Endothelial cell (in vitro differentiated cells): ENCODE measurements at places on chromosomes 1 and 21. TPM values are rescaled to one million over a fixed set of nuclear protein-coding genes. Genes with fewer than 3 reads are reported as not detected.
A peak's percentile ranks its signal among the peaks of the same experiment; 100 is the strongest.

PYCR2 gene
- 44.5 TPM for total RNA-seq

KRTAP6-1 gene
- total RNA-seq = not detected

HES5 gene
- not detected for total RNA-seq

DUSP12 gene
- 27.8 TPM for total RNA-seq

COL9A2 gene
- 5.4 TPM for total RNA-seq

DNA sequence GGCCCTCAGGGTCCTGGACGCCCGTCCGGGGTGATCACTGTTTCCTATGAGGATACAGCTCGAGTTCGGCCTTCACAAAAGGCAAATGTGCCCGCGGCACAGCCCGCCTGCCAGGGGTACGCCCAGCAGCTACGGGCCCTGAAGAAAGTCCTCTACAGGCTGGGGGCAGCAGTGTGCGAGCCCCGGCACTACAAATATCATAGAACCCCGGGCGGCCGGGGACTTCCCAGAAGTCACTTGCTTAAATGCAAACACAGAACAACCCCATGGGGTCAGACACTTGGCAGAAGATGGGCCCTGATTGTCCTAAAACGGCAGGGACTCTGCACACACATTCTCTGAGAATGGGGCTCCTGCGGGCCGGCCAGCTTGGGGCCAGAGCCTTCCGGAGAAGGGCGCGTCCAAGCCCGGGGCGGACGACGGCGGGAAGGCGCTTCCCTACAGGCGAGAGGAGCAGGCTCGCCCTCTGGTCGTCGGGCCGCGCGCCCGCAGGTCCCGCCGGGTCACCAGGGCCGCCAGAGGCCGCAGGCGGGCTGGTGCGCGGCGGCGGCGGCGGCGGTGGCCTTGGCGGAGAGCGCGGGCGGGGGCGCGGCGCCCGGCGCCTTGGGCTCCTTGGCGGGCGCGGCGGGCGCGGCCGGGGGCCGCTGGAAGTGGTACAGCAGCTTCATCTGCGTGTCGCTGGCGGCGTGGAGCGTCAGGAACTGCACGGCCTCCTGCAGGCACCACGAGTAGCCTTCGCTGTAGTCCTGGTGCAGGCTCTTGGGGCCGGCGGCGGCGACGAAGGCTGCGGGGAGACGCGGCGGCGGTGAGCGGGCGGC lies 888 bp downstream of the HES5 start:
- DNase-seq = no peak
- H3K27me3 ChIP-seq = peaks cover 21% of the 10 kb centered on the region
- H3K4me1 ChIP-seq = peaks cover 11% of the 10 kb centered on the region
- H3K36me3 ChIP-seq = peaks cover 5% of the 10 kb centered on the region

DNA sequence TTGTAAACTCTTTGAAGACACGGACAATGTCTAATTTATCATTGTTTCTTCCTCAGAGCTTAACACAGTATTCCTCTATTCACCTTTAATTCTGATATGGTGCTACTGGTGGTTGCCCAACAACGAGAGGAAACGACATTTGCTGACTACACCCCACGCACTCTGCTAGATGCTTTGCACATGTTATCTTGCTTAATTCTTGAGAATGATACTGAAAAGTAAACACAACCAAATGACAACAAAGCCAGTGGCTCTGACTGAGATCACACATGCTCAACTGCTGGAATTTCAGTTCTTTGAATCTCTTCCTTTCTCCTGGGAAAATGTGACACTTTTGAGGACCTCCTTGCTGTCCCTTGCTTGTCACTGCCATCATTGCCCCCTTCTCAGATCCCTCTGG lies 37.2 kb upstream of the DDAH1 start:
- H3K4me1 ChIP-seq = peaks cover 5% of the 10 kb centered on the region
- no peak overlapping the region for H3K27ac ChIP-seq
- no peak for DNase-seq
- H3K4me3 ChIP-seq = no peak overlapping the region

GRCh38 chr1:183235503-183235902 lies 49.4 kb downstream of the LAMC2 start:
- H3K4me1 ChIP-seq = peaks cover 13% of the 10 kb centered on the region
- no peaks in the 10 kb centered on the region for H3K36me3 ChIP-seq
- no peak for DNase-seq

GRCh38 chr1:198467907-198468306 lies 72.6 kb downstream of the ATP6V1G3 start:
- H3K27ac ChIP-seq = no peak overlapping the region
- no peaks in the 10 kb centered on the region for H3K36me3 ChIP-seq
- H3K27me3 ChIP-seq = no peaks in the 10 kb centered on the region
- DNase-seq = no peak
- peaks cover 3% of the 10 kb centered on the region for H3K4me1 ChIP-seq

DNA sequence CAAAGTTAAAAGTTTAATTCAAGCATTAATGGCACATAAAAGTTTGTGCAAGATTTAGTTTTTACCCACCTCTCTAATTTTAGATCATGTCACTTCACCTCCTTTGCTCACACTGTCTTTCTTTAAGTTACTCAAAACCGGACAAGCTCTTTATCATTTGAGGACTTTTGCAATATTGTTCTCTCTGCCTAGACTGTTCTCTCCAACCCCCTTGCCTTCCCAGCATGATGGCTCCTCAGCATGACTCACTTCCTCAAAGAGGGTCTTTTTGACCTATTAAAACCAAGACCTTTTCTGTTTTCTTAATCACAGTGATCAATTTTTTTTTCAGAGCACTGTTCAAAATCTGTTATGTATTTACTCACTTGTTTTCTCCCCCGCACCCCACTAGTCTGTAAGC lies 61.3 kb downstream of the XKR8 start:
- no peaks in the 10 kb centered on the region for H3K4me1 ChIP-seq
- DNase-seq = no peak
- peak overlapping the region; percentile 2 for H3K27ac ChIP-seq
- no peaks in the 10 kb centered on the region for H3K27me3 ChIP-seq
- H3K36me3 ChIP-seq = no peaks in the 10 kb centered on the region

GRCh38 chr1:156638189-156638985 lies 3.5 kb upstream of the BCAN start:
- H3K36me3 ChIP-seq = peaks cover 1% of the 10 kb centered on the region
- H3K4me1 ChIP-seq = peaks cover 6% of the 10 kb centered on the region
- peaks cover 15% of the 10 kb centered on the region for H3K27me3 ChIP-seq
- DNase-seq = no peak
- no peak overlapping the region for H3K4me3 ChIP-seq

DNA sequence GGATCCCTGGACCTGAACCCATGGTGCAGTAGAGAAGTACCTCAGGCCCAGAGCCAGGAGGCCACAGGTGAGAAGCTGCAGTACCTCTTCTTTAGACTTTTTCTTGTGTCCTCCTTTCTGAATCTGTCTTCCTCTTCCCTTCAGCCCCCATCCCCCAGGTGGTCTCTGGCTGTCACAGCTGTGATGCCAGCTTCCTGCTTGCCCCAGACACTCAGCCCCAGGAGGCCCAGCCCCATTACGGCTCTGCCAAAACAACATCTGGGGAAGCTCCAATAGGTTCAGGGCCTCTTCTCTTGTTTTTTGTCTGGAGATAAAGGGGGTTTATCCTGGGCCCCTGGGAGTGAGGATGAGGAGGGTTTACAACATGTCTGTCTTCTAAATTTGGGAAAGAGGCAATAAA lies 9.5 kb upstream of the BTG2 start:
- H3K4me1 ChIP-seq = peaks cover 43% of the 10 kb centered on the region
- H3K4me3 ChIP-seq = no peak overlapping the region
- H3K36me3 ChIP-seq = no peaks in the 10 kb centered on the region
- peaks cover 7% of the 10 kb centered on the region for H3K27me3 ChIP-seq

DNA sequence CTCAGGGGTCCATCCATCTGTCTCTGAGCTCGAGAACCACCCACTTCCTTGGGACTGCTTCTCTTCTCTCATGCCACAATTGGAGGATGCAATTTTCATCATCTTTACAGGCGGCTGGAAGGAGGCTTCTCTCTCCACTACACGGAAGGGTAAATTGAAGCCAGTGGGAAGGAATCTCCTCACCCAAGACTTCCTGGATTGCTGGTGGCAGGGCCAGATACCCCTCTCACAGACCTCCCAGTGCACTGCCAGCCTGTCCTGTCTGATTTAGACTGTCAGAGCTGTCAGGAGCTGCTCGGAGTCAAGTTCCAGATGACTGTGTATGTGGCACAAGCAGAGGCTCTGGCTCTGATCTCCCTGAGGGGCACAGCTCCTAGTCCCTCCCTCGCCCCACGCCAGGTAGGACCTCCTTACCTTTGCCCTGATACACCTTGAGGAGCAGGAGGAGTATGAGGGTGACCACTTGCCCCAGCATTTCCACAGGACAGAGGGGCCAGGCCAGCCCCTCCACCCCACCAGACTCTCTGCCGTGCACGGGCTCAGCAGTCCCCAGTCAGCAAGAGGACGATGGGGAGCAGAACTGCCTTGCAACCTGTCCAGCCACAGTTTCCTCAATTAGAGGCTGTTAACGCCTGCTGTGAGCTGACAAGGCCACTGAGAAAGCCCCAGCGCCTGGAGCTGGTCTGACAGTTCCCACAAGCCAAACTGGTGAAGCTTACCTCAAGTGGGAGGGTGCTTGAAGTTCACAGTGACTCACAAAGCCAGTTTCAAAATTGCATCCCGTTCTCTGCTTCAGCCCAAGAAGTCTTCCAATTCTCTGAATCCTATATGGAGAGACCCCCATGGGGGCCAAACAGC lies at the start of gene CD244:
Gene CD244, minus strand, starts transcription at position 685 of the 858 bp plus-strand sequence. Its CDS starts 210 bp downstream, at position 475.
- no peak within 1 kb of the TSS for H3K4me3 ChIP-seq
- no peak within 1 kb of the TSS for H3K27ac ChIP-seq
- DNase-seq = no peak
- peaks cover 2% of the 10 kb centered on the region for H3K27me3 ChIP-seq
- H3K4me1 ChIP-seq = peaks cover 21% of the 10 kb centered on the region

DNA sequence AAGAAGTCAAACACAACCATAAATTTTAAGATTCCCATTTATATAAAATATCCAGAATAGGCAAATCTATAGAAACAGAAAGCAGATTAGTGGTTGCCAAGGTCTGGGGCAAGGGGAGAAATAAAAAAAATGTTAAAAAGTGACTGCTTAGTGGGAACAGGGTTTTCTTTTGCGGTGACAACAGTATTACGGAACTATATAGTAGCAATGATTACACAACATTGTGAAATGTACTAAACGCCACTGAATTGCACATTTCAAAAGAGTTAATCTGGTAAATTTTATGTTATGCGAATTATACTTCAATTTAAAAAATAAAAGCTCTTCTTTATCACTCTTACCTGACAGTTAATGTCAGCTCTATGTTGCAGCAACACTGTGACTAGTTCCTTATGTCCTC lies 105.2 kb downstream of the ACBD6 start:
- no peak overlapping the region for H3K27ac ChIP-seq
- no peak for DNase-seq
- no peak overlapping the region for H3K4me3 ChIP-seq
- H3K36me3 ChIP-seq = peaks cover 6% of the 10 kb centered on the region
- H3K27me3 ChIP-seq = no peaks in the 10 kb centered on the region

GRCh38 chr1:156668801-156669637 lies 8.2 kb downstream of the NES start:
- DNase-seq = no peak
- peaks cover 69% of the 10 kb centered on the region for H3K4me1 ChIP-seq
- no peak overlapping the region for H3K4me3 ChIP-seq
- peaks cover 24% of the 10 kb centered on the region for H3K36me3 ChIP-seq
- H3K27me3 ChIP-seq = peaks cover 14% of the 10 kb centered on the region

DNA sequence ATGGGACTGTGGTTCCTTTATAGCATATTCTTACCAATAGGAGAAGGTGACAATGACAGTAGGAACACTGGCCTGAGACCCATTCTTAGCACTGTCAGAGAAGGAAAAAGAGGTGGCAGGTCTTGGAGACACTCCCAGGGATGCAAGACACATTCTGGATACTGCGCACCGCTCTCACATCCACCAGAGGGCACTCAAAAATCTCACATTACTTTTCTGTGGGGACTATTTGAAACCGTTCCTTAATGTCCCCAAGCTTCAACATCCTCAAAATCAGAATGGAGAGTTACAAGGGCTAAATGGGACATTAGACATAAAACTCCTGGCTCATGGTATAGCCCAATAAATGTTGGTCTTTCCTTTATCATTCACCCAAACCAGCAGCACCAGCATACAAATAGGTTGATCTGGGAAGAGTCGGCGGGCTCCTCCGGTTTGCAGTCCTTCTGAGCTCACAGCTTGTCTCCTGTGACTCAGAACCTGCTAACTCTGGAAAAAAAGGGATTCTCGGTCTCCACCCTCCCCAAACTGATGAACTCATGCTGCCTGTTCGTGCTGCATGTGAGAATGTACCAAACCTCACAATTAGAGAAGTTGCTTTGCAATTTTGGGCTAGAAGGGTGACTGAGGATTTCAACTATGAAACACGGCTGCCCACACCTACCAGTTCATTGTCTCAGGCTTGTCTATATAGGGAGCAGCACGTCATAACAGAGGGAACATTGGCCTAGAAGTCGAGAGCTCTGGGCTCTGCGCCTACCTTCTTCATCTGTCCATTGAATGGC lies 40.2 kb downstream of the IL12RB2 start:
- H3K4me1 ChIP-seq = no peaks in the 10 kb centered on the region
- H3K27me3 ChIP-seq = peaks cover 2% of the 10 kb centered on the region
- H3K4me3 ChIP-seq = no peak overlapping the region

- H3K4me3 ChIP-seq = no peak overlapping the region
- H3K36me3 ChIP-seq = no peaks in the 10 kb centered on the region
- no peaks in the 10 kb centered on the region for H3K4me1 ChIP-seq
- no peak overlapping the region for H3K27ac ChIP-seq
- H3K27me3 ChIP-seq = no peaks in the 10 kb centered on the region
- DNase-seq = no peak
Measured at GRCh38 chr1:245188403-245188802, 33.6 kb downstream of the KIF26B start.

DNA sequence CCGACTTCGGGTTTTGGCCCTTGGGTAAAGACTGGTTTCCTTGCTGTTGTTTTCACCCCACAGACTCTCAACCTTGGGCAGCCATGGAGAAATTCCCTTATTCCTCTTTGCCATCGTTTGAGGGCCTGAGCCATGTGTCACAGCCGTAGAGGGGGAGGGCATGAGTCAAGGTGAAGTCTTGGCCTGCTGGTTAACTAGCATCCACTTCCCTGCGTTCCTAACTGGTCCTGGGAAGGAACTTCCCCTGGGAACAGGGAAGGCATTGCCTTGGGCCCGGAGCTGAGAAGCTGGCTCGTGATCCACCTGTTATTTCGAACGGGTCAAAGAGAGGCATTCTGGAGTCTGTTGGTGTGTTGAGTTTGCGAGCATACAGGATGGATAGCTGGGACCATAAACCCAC lies 464.9 kb downstream of the CAMTA1 start:
- H3K27me3 ChIP-seq = peaks cover 4% of the 10 kb centered on the region
- no peak overlapping the region for H3K4me3 ChIP-seq
- no peaks in the 10 kb centered on the region for H3K36me3 ChIP-seq

- DNase-seq = no peak
- H3K27me3 ChIP-seq = no peaks in the 10 kb centered on the region
- no peak overlapping the region for H3K27ac ChIP-seq
- H3K36me3 ChIP-seq = no peaks in the 10 kb centered on the region
Measured at GRCh38 chr21:17793246-17794123, 25.7 kb downstream of the C21orf91 start.
